ENCODE measurements at places on chromosomes 3 and 15.

GRCh38 chr3:197372047-197372661, 73.7 kb upstream of the DLG1 start:
- DNase-seq: peak; percentile 92

DNA sequence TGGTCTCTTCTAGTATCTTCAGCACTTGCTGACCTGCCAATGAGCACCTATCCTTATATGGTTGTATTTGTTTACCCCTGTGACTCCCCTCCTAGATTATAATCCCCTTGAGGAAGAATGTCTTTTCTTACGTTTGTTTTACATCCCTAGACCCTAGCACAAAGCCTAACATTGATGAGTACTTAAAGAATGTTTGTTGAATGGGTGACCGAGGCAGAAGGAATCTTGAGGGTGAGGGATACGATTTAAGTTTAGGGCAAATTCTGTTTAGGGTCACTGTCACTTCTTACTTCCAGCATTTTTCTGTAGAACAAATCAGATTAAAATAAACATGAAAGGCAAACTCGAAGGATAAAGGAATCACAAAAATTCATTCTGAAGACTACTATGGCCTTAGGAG, 80.9 kb upstream of the FAM98B start:
- no peak for DNase-seq

DNA sequence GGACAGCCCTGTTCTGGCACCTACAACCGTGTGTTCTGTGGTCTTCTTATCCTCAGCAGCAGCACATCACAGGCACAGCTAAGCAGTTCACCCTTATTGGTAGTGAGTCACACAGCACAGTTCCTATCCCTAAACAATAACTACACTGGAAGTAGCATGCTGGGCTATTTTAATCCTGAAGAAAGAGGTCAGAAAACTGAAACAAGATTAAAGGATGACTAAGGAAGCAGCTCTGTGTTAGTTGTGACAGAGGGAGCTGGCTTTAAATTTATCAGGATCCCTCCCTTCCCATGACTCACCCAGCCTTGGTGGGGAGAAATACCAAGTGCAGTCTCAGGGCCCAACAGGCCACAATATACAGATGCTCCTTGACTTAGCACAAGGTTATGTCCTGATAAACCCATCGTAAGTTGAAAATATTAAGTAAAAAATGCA, 144.3 kb downstream of the ERC2 start:
- DNase-seq: peak; percentile 66

DNA sequence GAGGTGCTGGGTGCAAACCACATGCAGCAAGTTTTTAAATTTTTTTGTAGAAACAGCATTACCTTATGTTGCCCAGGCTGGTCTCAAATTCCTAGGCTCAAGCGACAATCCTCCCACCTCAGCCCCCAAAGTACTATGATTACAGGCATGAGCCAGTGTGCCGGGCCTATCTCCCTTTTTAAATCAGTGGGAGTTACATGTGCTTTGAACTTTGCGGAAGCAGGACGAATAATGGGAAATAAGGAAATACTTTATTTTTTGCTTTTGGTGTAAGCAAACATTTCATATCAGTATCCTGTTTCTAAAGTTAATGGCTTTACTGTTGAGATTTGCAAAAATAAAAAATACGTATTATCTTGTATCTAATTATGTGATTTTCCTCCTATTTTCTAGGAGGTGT, 9.1 kb downstream of the NR1D2 start:
- DNase-seq: no peak

DNA sequence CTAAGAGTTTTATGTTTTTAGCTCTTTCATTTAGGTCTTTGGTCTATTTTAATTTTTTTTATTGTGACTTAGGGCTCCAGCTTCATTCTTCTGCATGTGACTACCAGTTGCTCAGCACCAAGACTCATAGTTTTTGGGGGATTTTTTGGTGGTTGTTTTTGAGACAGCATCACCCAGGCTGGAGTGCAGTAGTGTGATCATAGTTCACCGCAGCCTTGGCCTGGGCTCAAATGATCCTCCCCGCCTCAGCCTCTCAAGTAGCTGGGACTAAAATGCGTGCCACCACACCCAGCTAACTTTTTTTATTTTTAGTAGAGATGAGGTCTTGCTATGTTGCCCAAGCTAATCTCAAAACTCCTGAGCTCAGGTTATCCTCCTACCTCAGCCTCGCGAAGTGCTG, 19.4 kb downstream of the CDV3 start:
- no peak for DNase-seq

DNA sequence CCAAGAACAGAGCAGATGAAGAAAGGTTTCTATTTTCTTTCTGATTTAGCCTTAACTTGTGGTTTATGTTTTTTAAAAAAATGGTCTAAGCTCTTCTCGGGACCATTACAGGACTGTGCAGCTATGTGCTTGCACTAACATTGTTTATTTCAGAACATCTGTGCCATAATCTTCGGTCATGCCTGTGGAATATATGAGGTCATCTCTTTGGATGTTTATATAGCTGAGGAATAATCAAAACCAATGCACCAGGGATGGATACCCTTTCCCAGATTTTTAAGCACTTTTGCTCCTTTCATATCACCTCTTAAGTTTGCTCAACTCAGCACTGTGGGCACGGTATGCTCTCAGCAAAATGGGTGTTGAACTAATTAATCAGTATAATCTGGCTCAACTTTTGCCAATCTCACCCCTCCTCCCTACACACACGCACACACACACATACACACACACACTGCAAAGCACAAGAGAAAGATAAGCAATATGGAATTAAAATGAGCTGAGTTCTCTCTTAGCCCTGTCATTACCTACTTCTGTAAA, 268.5 kb upstream of the TMC3 start:
- DNase-seq: peak; percentile 24

GRCh38 chr3:66269411-66269810, 48.6 kb downstream of the SLC25A26 start:
- DNase-seq: no peak

GRCh38 chr3:45687828-45688193, 1.4 kb upstream of the SACM1L start:
- DNase-seq: no peak

GRCh38 chr15:35630532-35630931, 84.6 kb upstream of the DPH6 start:
- peak; percentile 80 for DNase-seq

DNA sequence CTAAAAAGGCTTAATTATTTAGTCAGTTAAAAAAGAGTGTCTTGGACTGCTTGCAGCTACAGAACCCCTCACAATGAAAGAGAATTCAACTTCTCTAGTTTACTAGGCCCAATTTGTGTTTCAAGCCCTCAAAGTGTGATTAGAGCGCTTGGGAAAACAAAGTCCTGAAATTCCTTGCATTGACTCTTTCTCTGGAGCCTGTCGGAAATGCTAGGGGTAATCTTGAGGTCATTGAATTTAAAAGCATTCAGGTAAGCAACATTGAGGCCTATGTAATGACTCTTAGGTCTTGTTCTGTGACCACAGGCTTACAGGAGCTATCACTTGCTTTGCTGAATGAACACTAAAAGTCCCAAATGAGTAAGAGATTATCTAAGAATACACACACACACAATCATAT, 186.0 kb downstream of the NLGN1 start:
- DNase-seq: no peak

DNA sequence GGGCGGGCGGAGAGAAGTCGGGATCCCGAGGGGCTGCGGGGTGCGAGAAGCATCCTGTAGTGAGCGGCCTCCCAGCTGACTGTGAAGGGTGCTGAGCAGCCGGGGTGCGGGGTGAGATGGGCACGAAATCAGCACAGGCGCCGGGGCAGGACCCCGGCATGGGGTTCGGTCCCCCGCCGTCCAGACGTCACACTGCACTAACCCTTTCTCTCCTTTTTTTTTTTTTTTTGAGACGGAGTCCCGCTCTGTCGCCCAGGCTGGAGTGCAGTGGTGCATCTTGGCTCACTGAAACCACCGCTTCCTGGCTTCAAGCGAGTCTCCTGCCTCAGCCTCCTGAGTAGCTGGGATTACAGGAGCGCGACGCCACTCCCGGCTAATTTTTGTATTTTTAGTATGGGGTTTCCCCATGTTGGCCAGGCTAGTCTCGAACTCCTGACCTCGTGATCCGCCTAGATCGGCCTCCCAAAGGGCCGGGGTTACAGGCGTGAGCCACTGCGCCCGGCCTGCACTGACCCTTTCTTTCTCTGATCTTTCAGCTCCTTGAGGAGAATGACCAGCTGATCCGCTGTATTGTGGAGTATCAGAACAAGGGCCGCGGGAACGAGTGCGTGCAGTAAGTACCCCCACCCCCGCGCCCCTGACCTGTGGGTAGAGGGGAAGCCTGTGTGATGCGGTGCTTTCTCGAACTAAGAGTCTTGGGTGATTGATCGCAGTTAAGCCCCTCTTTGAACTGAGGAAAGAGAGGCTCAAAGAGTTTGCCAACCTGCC, 513 bp downstream of the SS18L2 start:
- DNase-seq: peak; percentile 33

Data from choroid plexus epithelial cell (primary cell).